ENCODE measurements at places on chromosomes 4 and X.

DNA sequence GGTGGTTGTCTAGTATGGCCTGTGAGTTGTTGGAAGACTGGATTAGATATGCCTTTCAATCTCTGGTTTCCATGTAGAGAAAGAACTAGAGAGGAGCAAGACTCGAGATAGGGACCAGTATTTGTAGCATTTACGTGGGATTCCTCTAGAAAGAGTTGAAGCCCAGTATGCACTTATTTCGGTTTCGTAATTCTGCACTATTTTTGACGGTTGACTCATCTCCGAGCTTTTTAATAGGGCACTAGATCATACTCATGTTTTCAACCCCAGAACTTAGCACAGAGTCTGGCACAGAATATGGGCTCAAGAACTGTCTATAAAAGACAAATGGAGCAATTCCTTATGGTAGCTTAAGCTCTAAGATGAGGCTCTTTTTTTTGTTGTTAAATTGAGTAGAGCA lies 15.7 kb downstream of the HELT start:
- no peak for DNase-seq

DNA sequence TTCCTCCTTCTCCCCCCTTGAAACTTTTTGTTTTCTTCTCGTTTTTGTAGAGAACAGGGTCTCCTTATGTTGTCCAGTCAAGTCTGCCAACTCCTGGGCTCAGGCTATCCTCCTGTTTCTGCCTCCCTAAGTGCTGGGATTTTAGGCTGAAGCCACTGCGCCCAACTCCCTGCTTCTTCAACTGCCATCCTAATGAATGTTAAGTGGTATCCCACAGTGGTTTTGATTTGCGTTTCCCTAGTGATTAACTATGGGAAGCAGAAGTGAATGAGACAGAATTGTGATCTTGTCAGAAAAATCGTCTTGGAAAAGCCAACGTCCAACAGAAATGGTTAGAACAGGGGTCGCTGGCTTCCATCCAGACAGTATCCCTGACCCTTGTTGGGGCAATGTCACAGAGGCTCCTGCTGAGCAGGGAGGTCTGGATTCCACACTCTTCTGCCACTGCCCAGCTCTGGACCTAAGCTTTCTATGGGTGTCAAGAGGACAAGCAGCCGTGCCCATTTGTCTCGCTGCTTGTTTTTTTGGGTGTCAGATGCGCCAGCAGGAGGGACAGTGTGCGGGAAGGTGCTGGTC lies 869 bp upstream of the ADD1 start:
- DNase-seq, result no peak

DNA sequence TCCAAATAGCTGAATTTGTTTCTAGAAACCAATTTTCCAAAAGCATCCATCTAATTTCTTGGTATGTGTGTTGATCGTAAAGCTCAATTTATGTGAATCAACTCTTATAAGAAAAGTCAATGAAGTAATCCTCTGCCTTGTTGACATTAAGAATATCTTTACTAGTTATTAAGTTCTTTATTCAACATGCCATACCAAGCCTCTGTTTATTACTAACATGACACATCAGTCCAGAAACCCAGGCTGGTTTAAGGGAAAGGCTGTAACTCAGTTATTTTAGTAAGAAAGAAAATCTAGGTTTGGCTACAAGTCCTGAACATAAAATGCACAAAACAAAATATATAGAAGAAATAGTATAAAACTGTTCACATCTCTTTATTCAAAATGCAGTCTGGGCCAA lies 48.0 kb downstream of the KLHL34 start:
- no peak for DNase-seq

- DNase-seq, result no peak
Observed at GRCh38 chr4:74543983-74544382, 99.0 kb downstream of the AREG start.

DNA sequence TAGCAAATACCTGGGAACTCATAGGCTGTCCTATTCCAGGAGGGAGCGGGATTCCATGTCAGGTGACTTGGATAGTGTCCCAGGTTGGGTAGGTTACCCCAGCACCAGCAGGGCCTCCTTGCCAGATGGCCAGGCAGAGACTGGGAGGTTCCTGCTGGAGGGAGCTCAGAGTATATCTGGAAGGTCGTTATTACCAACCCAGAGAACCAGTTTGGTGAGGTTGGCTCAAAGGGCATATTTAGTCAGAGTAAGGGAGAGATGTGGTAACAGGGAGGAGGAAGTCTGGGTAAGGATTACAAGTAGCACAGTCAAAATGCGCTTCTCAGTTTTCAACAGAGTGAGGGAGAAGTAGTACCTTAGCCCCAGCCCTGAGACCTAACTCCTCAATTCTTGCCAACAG lies 53.3 kb upstream of the LNX1 start:
- no peak for DNase-seq

- DNase-seq, result no peak
Observed at GRCh38 chr4:17687237-17687857, 72.9 kb downstream of the MED28 start.

GRCh38 chrX:136047016-136047642 lies 61.9 kb downstream of the SLC9A6 start:
- DNase-seq, result no peak
